Fibroblast of gingiva (primary cell): ENCODE measurements at places on chromosomes 2 and 18.

DNA sequence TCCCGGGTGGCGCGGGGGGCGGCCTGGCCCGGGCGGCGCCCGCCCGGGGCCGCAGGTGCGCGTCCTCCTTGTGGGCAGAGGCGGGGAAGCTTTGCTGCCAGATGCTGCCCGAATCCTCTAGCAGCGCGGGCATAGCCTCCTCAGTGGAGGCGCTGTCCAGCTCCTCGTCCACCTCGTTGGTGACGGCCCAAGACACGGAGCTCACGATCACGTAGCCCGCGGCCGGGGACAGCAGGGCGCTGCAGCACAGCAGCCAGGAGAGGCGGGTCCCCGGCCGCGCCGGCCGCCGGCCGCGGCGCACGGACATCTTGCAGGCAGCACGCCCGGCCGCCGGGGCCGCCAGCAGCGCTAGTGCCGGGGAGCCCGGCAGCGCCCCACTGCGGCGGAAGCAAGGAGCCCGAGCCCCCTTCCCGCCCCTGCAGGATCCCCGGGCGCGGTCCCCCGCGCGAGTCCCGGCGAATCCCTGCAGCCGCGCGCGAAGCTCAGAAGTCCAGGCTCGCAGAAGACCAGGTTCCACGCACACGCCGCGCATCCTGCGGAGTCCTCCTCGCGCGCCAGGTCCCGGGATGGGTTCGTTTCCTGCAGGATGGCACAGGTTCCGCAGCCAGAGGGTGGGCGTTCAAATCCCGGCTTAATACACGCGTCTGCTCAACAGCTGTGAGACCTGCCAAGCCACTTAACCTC is at the start of gene CREG2:
TSS of gene CREG2 (minus strand) at position 353 of the 684 bp plus-strand sequence. CDS start at position 307, 46 bp downstream.
- DNase-seq, result peak; percentile 35

DNA sequence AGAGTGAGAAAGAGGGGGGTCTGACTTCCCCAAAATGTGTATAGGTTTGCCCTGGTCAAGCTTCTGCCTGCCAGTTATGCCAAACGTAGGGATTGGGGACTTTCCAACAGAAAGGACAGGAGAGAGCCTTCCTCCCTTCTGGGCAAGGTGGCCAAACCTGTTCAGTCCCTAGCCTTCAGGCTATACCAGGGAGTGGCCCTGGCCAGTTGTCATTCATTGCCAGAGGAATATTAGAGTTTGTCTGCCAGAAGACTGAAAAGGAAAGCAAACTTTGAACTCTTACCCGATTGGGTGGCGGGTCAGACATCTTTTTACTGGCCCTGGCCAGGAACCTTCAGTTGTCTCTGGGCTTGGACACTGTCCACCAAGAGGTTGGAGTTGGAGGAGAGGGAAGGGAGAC is 22.1 kb downstream of the RAB3GAP1 start:
- no peak for DNase-seq

GRCh38 chr2:69298862-69299261 is 88.2 kb downstream of the GFPT1 start:
- DNase-seq, result no peak

- no peak for DNase-seq
Observed at GRCh38 chr2:15685143-15685542, 93.5 kb downstream of the DDX1 start.

DNA sequence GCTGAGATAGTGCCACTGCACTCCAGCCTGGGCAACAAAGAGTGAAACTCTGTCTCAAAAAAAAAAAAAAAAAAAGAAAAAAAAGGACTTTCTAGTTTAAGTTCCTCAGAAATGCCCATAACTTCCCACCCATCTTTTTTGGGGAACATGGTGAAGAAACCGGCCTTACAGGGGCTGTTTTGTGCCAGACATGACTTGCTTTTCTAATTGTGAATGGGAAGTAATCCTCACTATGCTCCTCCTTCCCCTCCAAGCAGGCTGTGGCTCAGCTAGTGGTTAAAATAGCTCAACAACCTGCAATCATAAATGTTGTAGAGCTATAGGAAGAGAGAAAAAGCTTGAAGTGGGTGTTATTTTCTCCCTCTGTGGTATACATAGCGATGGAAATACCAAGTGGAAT is 34.1 kb upstream of the OLA1 start:
- DNase-seq, result no peak

DNA sequence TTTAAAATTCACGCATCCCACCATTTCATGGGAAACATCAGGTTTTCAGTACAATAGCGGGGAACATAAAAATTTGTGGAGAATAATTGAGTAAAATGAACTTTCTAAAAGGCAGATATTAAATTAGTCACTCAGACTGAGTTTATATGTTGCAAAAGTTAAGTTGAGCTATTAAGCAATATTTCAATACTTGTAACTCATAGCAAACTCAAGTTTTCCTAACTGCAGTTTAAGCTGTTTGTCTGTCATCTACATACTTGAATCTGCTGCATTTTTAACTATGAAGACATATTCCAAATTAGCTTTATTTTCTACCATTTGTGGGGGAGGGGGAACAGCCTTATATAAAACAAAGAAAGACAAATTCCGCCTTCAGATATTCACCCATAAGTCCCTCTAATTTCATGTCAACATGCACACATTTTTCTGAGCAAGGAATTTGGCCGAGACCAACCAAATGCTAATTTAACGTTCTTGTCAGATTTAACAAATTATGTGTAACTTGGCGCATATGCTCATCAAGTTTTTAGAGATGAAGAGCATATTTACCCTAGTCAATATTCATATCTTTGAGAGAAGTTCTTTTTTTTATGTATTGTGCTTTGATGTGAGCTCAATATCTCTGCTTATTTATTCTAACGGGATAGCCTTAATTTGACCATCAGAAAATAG is 462.9 kb downstream of the TXNL1 start:
- DNase-seq, result peak; percentile 27

GRCh38 chr18:50663626-50664441 is 103.9 kb downstream of the MAPK4 start:
- no peak for DNase-seq

- no peak for DNase-seq
Observed at GRCh38 chr2:234989183-234989701, 37.4 kb downstream of the SH3BP4 start.

DNA sequence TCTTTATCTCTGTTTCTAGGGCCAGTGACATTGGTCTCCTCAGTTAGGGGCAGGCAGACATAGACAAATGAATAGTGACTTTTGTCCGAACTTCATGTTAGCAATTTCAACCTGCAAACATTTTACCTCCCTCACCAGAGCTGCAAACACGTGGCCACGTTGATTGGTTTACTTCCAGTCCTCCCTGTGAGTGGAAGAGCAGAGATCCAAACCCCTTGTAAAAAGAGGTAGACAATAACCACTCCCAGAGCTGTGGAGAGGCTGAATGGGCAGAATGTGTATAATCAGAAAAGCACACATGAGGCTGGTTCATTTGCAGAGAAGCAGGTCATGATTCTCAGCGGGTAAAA is 31.1 kb downstream of the CTIF start:
- no peak for DNase-seq

- no peak for DNase-seq
Observed at GRCh38 chr2:25339791-25340180, 1.9 kb downstream of the DNMT3A start.

GRCh38 chr2:237590272-237591140 is at the start of gene RAB17:
RAB17 (minus strand) TSS chr2:237590734; CDS start chr2:237586154, 4,580 bp downstream.
- no peak for DNase-seq

DNA sequence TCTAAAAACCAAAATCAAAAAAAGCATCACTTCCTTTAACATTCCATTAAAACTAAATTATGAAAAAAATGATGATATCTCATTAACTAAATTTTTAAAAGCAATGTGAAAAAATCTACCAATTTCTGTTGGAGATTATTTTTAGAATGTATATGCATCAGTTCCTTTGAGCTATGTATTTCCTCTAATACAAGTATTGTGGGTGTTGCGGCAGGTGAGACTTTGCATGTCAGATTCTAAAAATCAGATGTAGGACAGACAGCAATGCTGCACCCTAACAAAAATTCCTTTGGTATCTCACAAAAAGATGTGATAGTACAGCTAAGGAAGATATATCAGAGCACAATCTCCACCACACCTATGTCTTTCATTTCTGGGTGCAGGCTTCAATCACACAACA is 6.8 kb downstream of the MBD2 start:
- no peak for DNase-seq

GRCh38 chr2:240466579-240467148 is 31.2 kb downstream of the GPC1 start:
- no peak for DNase-seq

DNA sequence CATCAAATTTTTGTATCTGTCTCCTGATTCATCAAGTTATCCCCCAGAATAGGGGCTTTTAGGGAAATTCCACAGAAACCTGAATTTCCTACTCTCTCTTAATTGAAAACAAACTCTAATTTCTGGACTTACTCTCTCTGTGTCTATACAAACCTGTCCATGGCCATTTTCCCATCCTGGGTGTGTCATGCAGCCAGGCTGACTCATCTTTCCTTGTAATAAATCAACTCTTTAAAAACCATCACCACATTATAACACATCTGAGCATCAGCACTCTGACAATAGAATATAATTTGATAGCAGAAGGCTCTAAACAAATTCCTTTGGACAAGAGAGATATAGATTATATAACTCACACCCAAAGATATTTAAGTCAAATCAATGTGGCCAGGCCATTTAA is 610.2 kb downstream of the DCC start:
- DNase-seq, result no peak

DNA sequence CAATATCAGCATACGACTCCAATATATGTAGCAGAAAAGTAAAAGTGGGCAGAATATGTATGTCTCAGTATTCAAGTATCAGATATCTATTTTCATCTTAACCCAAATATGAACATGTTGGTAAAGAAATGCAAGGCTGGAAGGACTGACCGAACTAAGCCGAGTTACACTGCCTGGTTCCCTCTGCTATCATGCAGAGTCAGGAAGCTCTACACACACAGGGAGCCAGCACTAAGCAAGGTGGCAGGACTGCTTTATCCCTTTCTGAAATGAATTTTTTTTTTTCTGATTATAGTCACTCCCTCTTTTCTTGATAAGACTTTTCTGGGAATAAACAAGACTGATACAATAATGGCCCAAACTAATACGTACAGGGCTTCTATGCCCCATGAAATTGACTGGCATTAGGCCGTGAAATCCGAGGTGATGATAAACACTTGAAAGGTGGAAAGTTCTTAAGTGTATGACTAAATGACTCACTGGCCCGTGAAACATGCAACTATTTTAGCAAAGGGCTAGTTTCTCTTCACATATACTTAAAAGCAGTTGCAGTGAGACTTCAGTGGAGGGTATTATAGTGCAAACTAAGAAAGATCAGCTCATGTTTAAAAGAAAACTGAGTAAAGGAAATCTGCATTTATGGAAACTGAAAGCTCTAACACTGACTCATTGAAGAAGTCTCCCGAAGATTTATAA is 14.9 kb downstream of the DPP4 start:
- DNase-seq, result no peak

- DNase-seq, result no peak
Observed at GRCh38 chr2:232203936-232204335, 174.6 kb upstream of the ALPP start.

DNA sequence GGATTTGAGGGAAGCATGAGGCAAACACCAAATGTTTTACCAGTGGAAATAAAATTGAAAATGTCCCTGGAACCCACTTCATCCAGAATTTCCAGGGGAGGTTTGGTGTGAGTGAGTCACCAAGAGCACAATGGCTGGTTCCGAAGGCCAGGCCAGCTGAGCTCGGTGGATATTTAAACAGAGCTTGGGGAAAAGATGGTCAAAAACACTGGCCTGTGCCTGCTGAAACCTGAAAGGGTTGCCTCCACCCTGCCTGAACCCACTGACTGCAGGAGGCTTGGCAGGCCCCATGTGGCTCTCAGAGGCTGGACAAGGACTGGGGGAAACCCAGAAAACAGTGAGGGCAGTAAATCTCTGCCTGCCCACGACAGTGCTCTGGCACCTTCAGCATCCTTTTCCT is 93.9 kb downstream of the TTC32 start:
- no peak for DNase-seq

- peak; percentile 46 for DNase-seq
Observed at GRCh38 chr2:145012214-145012670, 492.3 kb upstream of the ZEB2 start.

DNA sequence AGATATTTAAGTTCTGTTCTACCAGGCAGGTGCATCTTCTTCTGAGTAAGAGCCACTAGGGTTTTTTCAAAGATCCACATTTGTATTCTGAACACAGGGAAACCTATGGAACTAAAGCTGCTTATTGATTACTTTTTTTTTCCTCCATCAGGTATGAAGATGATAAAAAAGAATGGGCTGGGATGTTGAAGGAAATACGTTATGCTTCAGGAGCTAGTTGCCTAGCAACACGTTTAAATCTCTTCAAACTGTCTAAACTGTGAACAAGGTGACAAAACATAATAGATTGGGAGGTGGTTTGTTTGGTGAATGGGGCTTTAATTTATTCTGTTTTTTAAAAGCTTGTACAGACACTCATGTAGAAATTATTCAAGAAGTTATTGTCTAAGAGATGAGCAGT is 15.9 kb downstream of the KLHL41 start:
- DNase-seq, result no peak
